ENCODE measurements at places on chromosomes 11 and 22.

- DNase-seq, result no peak
Measured at GRCh38 chr11:94786264-94787126, 18.3 kb downstream of the AMOTL1 start.

- DNase-seq, result no peak
Measured at GRCh38 chr22:37182949-37183245, 5.2 kb downstream of the C1QTNF6 start.

GRCh38 chr11:69274531-69275016, 19.4 kb upstream of the MYEOV start:
- DNase-seq, result no peak

DNA sequence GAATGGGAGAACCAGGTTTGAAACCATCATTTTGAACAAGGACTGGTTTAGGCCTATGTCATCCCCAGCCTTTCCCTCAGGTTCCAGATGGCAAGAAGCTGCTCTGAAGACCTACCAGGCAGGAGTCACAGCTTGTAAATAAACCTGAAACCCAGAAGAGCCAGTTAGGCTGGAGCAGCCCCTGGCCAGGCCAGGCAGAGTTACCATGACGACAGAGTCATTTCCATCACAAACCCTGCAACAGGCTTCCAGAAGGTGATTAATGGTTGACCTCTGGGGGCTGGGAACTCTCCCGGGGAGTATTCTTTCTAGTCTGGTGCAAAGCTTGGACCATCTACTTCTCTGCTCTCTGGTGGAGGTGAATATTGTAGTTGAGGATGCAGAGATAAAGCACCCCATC, 164.1 kb upstream of the NCAM1 start:
- no peak for DNase-seq

GRCh38 chr11:98300719-98301118, 720.0 kb upstream of the CNTN5 start:
- DNase-seq, result no peak

GRCh38 chr11:1845561-1846452, 7.0 kb downstream of the TNNI2 start:
- DNase-seq, result no peak

DNA sequence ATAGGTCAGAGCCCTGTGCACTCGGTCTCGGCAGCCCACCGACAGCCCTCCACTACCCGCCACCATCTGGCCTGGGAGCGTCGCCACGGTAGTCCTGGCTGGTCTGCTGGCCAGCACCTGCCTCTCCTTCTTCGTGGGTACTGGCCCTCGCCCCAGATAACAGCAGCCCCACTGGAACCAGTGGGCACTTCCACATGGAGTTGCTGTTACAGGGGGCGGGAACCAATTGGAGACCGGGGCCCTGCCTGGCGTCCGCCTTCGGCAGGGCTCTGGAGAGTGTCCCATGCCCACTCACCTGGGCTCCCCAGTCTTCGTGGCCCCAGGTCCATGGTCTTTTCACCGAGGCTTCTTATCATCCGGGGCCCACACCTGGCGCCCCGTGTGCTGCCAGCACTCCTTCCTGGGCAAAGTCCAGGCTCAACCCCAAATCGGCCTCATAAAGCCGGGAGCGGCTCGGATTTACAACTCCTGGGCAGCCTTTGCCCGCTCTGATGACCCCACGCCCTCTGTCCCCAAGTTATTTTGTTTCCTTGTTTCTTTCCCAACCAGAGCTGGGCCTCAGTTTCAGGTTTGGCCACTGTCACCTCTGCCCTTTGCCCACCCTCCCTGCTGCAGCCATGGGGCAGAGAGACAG, 12.9 kb upstream of the EHD1 start:
- DNase-seq, result no peak

Data from AG08395 (cell line).